ENCODE measurements at places on chromosomes 6 and 20.

DNA sequence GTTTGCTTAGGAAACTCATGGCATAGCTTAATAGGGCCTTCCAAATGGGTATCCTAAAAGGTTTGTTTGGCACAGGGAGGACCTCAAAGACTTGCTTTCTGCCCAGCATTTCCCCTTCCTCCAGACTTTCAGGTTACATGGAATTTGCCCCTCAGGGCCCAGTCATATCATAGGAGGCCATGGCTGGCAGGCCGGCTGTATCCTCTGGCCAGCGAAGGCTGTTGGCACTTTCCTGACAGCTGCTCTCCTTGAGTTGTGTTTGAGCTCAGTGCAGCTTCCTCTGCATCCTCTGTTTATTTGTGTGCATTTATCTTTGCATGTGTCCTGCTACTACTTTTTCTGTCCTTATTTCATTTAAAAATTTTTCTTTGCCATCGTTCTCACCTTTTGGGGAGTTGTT is 90.9 kb downstream of the ANKS1A start:
- DNase-seq, result no peak

DNA sequence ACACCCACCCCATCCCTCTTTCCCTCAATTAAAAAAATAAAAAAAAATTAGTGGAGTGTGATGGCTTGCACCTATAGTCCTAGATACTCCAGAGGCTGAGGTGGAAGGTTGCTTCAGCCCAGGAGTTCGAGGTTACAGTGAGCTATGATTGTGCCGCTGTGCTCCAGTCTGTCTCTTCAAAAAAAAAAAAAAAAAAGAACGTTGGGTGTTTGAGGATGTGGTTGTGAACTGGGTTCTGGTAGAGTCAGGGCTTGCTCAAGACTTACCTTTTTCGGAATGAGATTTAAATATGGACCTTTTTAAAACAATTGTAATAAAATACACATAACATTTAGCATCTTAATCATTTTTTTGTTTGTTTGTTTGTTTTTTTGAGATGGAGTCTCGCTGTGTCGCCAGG is 211.9 kb downstream of the OR2B2 start:
- no peak for DNase-seq

DNA sequence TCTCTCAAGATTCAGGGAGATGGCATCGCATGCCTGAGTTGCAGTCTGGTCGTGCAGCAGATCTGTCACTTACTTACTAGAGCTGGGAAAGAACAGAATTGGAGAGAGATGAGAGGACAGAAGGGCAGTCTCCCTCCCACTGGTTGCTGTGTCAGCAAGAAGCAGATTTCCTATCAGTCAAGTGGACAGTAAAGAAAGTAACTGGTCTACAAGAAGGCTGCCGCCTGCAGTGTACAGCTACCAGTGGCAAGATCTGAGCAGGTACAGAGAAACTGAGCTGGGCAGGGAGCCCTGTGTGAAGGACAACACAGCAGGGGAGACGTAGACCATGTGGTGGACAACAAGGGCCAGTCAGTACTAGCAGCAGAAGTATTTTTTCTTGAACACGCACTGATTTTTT is 49.5 kb upstream of the PCSK2 start:
- no peak for DNase-seq

- no peak for DNase-seq
Observed at GRCh38 chr20:13554706-13555105, 84.0 kb downstream of the TASP1 start.

- DNase-seq, result no peak
Observed at GRCh38 chr6:111989743-111990142, 64.2 kb upstream of the CCN6 start.

GRCh38 chr6:169884158-169884557 is 132.7 kb downstream of the ERMARD start:
- no peak for DNase-seq

DNA sequence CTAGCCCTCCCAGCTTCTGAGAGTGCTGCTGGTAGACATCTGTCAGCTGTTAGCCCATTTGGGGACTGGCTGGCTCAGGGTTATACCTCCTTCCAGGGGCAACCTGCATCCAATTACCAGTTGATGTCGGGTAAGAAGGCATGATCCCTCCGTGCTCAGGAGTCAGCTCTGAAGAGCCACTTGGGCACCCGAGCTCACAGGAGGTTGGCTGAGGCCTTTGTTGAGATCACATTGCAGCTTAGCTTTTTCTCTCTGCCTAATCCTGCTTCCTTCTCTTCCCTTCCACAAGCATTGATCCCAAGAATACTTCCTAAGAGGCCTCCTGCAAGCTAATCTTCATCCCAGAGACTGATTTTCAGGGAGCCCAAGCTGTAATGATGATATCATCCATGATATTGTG is 35.5 kb downstream of the SCP2D1 start:
- no peak for DNase-seq

DNA sequence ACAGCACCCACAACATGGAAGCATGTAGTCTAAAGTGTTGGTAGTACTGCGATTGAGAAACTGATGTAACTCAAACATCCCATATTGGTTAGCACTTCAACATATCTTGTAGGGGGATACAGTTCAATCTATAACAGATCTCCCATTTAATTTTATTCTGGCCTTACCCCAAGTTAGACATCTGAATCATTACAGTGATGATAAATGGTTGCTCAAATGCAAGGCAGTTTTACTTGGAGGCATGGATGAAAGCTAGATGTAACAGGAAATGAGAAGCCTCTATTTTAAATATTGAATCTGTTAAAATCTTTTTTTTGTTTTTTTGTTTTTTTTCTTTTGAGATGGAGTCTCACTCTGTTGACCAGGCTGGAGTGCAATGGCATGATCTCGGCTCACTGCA is 44.2 kb upstream of the FAM50B start:
- DNase-seq, result no peak

DNA sequence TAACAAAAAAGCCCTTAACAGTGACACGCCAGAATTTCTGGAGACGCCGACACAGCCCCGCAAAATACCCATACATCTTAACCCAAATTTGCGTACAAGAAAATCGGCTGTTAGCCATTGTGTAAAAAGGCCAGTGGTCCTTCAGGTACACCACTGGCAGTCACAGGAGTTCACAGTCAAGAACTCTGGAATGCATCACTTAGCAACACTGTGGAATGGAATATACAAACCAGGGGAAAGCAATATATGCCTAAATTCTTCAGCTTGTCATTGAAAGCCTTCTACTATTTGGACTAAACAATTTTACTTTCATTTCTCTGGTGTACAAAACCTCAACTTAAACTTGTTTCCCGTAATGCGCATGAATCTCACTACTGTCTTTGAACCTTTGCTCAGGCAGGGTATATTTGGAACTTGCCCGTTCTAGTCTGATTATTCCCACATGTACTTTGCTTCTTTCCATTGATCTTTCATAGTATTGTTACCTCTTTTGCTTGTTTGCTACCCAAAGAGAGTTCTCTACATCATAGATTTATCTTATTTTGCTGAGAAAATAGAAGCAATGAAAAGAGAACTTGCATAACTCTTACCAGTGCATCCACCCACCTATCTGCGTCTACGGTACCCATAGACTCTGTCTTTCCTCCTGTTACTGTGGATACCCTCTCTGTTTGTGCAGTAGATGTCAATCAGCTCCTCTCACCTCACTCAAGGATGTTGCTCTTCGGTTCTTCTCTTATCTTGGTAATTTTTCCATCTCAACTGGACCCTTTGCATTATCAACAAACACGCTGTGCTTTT is at the start of gene ARMH2:
TSS of gene ARMH2 (minus strand) at position 178 of the 801 bp plus-strand sequence. CDS start at position 118, 60 bp downstream.
- DNase-seq, result no peak

GRCh38 chr20:44692932-44693480 is 22.2 kb upstream of the CCN5 start:
- no peak for DNase-seq

GRCh38 chr6:5747379-5747778 is 259.3 kb downstream of the NRN1 start:
- no peak for DNase-seq

- DNase-seq, result no peak
Observed at GRCh38 chr20:25012616-25013189, 20.2 kb upstream of the APMAP start.

- no peak for DNase-seq
Observed at GRCh38 chr6:26455357-26455970, 2.3 kb upstream of the BTN2A1 start.

- no peak for DNase-seq
Observed at GRCh38 chr6:25629198-25629576, 22.8 kb upstream of the SCGN start.

DNA sequence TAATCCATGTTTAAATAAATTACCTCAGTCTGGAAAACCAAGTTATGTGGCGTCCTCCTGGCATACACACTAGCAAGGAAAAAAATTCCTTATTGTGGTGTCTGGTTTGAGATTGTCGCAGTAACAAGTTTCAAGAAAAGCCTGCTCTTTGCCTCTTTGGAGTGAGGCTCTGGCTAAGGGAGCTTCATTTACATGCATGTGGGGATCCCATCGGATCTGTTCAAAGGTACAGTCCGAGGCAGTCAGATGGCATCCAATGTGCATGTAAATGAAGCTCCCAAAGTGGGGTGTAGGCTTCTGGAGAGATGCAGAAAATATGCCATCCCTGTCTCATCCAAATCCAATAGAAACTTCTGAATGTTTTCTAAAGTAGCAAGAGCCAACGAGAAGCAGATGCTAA is 199.5 kb upstream of the FBXL4 start:
- no peak for DNase-seq

Measured in activated B cell treated with CpG ODN at 0.5 μM for 24 hours (primary cell).